Activated T-helper 1 cell treated with anti-CD3 and anti-CD28 coated beads, Interleukin-2, amount 50 U/mL, for 16 hours (primary cell): ENCODE measurements at places on chromosomes 6 and 20.

DNA sequence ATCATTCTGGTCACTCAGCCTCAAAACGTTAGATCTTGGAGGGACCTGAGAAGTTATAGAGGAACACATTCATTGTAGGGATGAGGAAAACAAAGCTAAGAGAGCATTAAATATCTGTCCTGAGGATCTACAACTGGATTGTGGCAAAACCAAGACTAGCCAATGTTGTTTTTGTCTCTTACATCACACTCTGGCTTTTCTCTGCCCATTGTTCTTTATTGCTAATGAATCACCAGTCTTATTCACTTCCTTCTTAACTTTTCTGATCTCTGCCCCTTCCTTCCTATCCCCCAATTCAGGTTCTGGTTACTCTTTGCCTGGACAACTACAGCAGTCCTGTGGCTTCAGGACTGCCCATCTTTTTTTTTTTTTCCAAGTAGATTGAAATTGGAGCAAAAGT, 57.0 kb upstream of the PREP start:
- no peak for DNase-seq

DNA sequence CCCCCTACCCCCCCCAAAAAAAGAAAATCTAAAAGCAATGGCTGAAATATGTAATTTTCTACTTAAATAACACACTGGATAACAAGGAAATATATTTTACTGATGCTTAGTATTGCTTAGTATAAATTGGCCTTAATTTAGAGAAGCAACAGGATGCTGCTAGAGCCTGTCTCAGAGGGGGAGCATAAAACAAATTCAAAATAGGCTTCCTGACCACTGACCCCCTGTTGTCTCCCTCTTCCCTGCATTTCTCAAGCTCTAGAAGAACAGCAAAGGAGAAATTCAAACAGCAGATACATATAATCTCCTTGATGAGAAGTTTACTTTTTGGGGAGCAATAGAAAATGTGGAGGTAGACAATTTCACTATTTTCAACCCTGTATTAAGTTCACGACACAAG, 631.1 kb upstream of the GJE1 start:
- no peak for DNase-seq

DNA sequence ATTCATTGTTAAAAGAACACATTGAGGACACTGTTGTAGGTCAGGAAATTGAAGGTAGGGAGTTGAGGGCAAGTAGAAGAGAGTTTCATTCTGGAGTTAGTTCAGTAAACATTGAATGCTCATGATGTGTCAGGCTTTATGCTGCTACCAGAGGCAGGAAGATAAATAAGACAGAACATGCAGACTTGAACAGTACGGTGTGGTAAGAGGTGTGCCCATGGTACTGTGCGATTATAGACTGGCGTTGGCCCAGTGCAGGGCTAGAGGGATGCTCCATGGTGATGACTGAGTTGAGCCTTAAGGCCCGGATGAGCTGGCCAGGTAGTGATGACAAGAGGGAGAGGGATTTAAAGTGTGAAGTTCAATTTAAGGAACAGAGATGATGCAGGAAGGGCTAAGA, 50.8 kb downstream of the CARMIL1 start:
- no peak for DNase-seq

DNA sequence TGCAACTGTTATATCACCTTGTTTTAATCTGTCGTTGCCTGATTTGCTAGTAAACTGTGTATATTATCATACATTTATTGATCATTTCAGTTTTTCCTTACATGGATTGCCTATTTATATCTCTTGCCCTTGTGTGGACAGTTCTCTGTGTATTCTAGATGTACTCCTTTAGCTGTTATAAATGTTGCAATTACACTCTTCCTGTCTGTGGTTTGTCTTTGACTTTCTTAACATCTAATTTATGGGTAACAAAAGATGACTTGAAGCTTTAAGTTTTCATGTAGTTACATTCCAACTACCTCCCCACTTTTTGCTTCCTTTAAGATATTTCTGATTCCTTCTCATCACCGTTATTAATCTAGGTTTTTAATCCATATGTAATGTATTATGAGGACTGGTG, 22.6 kb downstream of the PLCB1 start:
- no peak for DNase-seq

DNA sequence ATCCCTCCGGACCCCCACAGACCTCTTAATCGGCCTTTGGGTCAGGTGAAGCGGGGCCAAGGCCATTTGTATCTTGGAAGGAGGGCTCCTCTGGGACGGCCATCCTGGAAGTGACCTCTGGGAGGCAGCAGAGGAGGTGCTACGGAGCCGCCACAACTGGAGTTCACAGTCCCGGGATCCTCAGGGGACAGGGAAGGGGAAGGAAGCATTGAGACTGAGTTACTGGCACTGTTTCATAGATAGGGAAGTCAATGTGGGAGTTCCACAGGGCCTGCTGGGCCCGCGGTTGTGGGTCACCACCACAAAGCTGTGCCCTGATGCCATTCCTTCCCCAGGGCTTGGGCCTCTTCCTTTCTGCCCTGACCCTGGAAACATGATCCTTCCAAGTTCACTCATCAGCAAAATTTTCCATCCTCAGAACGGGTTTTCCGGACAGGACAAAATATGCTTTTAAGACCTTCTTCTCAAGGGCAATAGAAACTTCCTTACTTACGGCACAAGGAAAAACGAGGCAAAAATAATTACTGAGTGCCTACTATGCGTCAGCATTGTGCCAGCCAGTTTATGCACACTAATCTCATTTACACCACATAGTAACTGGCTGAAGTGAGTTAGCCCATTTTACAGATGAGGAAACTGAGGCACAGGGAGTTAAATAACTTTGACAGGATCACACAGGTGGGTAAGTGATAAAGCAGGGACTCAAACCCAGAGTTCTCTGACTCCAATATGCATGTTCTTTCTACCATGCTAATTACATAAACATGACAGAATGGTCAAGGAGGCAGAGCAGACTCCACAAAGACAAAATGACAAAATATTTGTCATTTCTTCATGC, 143.8 kb downstream of the UNC5CL start:
- DNase-seq = no peak

DNA sequence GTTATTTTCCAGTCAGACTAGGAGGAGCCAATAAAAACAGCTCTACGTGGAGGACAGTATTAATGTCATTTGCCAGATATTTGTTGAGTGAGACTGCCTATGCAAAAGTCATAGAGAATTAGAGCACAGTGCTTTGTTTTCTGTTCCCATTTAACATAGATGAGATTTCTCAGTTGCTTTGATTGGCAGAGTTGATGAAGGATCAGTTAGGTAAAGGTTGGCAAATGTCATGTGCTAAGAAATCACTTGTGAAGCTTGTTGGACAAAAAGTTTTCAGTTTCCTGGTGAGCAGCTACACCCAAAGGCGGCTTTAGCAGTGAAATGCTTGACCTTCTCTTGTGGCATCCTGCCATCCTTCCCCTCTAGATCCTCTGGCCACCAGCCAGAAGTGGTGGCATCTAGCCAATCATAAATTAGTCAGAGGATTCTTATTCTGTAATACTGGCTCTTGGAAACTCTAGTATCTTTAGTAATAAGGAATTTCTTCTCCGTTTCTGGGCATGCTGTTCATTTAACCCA, 37.0 kb downstream of the BCKDHB start:
- DNase-seq = no peak

- no peak for DNase-seq
Observed at GRCh38 chr6:328924-329323, 36.6 kb downstream of the DUSP22 start.

DNA sequence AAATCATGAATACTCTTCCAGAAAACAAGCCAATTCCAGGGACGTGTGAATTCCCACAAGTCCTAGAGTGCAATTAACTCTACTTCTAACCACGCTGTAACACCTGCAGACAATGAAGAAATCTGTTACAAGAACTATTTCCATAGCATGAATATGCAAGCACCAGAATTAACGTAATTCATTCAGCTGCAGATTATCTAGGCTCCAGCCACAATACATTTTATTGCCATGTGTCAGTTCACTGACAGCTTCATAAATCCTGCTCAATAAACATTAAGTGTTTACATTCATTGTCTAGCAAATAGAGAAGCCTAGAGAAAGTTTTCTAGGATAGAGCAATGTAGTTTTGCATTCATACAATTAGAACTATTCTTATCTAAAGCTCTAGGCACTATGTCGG, 1348.5 kb downstream of the GRIK2 start:
- no peak for DNase-seq

DNA sequence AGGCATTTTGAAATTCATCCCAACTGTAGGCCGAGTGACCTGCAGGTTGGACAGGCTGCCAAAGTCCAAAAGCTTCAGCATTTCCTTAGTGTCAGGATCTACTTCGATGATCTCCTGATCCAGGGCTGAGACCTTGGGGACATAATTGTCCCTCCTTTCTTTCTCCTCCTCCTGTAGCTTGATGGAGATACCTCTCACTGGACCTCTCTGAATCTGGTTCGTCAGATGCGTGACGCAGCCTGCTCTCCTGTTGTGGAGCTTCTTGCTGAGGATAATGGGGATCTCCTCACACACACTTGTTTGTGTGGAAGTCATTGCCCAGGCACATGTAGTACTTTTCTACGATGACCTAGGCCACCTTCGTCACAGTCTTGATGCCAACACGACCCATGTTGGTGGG, 1.5 kb upstream of the MAS1L start:
- DNase-seq = no peak

- DNase-seq = no peak
Observed at GRCh38 chr6:84615987-84616386, 148.4 kb downstream of the TBX18 start.

DNA sequence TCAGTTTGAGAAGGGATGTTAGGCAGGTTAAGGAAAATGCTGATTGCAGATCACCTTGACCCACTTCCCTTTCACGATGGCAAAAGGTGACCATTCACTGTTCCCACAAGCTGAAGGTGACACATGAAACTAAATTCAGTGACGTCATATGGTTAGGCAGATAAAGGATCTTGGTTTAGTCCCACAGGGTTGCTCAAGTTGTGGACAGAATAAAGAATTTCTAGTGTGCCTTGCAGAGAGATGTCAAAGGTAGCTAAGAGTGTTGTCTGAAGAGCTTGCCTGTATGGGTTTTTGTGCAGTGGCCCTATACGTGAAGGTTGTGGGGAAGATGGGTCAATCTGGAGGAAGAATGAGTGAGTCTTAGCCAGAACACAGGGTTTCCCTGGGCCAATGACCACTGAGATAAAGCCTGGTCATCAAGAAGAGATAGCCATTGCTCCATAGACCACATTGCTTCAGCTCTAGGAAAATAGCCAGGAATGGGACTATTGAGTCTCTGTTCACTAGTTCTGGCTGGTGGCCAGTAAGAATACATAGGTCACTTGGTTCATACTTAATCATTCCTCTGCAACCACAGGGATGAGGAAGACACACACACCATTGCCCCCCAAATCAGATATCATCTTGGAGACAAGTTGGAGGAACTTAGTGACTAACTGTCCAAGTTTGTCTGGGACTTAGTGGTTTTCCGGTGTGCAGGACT, 148.5 kb upstream of the ATXN1 start:
- no peak for DNase-seq

DNA sequence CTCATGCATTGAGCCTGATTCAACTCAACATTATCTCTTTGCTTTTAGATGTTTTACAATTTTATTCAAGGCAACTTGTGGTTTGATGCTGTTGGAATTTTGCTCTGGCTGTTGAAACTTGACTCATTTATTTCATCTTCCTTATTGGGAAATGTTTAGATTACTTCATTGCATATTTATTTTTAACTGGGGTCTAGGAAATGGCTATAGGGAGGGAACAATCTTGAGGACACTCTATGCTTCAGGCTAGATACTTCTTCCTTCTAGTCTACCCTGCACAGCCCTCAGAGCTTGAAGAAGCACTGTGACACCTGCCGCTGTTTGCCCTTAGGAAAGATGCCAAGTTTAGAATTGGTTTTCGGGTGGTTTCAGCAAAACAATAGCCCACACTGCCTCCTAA, 183.4 kb downstream of the ADGRG6 start:
- no peak for DNase-seq

- no peak for DNase-seq
Observed at GRCh38 chr6:392441-393390, 1.2 kb downstream of the IRF4 start.

DNA sequence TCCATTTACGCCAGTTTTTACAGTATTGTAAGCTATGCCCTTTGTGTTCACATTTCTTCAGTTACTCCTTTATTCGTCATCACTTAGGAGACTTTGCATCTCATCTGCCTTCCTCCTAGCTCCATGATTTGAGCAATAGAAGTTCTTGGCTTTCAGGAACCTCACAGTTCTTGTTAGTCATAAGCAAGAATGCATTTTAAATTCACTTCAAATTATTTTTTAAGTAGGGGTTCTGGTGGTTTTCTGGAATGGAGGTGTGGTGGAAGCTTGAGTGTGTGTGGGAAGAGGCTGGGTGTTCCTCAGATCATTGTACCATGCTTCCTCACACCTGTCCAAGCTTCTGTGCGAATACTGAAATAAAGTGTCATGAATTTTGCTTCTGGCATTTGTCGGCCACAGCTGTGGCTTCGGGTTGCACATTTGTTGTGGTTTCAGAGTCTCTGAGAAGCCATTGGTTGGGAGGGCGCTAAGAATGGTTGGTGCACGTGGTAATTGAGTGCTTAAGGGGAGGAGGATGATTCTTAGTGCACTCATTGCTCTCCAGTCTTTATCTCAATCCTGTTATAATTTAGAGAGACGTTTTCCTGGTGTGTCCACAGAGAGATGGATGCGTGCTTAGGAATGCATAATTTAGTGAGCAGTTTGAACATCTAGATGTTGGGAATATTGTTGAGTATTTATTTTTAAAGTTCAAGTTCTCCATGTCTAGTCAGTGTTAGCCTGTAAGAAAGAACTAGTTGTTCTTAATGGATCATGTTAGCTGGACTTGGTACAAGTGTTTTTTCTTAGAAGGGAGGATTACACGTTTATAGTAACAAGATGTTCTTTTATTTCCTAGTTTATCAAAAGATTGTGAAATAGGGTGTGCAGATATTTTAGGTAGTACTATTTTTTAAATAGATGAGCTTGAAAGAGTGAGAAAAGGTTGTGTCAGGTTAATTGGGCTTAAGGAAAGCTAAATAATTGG, 31.9 kb downstream of the FOXO3 start:
- DNase-seq = no peak

- no peak for DNase-seq
Observed at GRCh38 chr6:168132531-168133167, 53.6 kb upstream of the FRMD1 start.

- no peak for DNase-seq
Observed at GRCh38 chr6:24064106-24064505, 61.9 kb upstream of the NRSN1 start.

GRCh38 chr20:62739067-62739466, 30.4 kb downstream of the NTSR1 start:
- no peak for DNase-seq

DNA sequence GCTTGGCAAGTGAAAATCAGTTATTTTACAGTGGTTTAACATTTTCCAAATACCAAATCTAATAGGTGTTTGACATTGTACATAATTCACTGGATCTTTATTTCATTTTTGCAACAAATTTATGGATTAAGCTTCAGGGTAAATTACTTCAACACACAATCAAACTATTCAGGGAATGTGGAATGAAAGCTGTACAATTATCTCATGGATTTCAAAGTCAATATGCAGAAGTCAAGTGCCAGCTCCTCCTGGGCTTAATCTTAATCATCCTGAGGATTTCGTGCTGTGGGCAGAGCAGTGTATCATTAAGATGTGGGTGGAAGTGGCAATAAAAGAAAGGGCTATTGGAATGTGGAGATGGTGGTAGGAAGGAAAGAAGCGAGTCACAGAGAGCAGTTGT, 548.8 kb downstream of the COL12A1 start:
- DNase-seq = no peak

GRCh38 chr20:59461526-59461925, 142.8 kb upstream of the PHACTR3 start:
- DNase-seq = no peak
